Muscle of leg (tissue), 16 donors: ENCODE measurements at places on chromosomes 7 and 10. TPM values are rescaled to one million over a fixed set of nuclear protein-coding genes. Genes with fewer than 3 reads are reported as not detected.

The PARD3 gene
- total RNA-seq, result 59.0 TPM

The CARD11 gene
- total RNA-seq, result 0.09 TPM

The TCAF2 gene
- total RNA-seq, result 9.4 TPM

The KCNIP2 gene
- 2.0 TPM for total RNA-seq

The ALOX5 gene
- 0.58 TPM for total RNA-seq

The MBLAC1 gene
- total RNA-seq, result 2.3 TPM

The ITPRID1 gene
- 0.44 TPM for total RNA-seq

The CHAT gene
- total RNA-seq, result not detected

The GBF1 gene
- total RNA-seq, result 27.2 TPM

The CCDC146 gene
- 6.7 TPM for total RNA-seq

The NUPR2 gene
- 0.18 TPM for total RNA-seq

The CNPY1 gene
- 0.18 TPM for total RNA-seq
